Activated CD8-positive, alpha-beta memory T cell treated with anti-CD3 and anti-CD28 coated beads for 36 hours (primary cell): ENCODE measurements at places on chromosomes 3 and 15. TPM values are rescaled to one million over a fixed set of nuclear protein-coding genes. Genes with fewer than 3 reads are reported as not detected.

The ANKRD34C gene
- total RNA-seq, result not detected

The FEZF2 gene
- not detected for total RNA-seq

The GP5 gene
- total RNA-seq, result 0.31 TPM

The CELSR3 gene
- total RNA-seq, result 23.6 TPM

The FAM227B gene
- 3.8 TPM for total RNA-seq

The CHST13 gene
- not detected for total RNA-seq

The C2CD4A gene
- 0.27 TPM for total RNA-seq

The NKIRAS1 gene
- 6.2 TPM for total RNA-seq

The LRRIQ4 gene
- 0.25 TPM for total RNA-seq

The PRR20G gene
- total RNA-seq, result not detected

The KLF15 gene
- total RNA-seq, result 0.34 TPM

The AGBL1 gene
- not detected for total RNA-seq

The HGD gene
- total RNA-seq, result 0.25 TPM

The DISP2 gene
- 0.15 TPM for total RNA-seq

The SCN11A gene
- 0.08 TPM for total RNA-seq

The IQGAP1 gene
- 160 TPM for total RNA-seq

The CMTM6 gene
- total RNA-seq, result 87.3 TPM
